ENCODE measurements at places on chromosomes 5 and 9.
A peak's percentile ranks its signal among the peaks of the same experiment; 100 is the strongest.

DNA sequence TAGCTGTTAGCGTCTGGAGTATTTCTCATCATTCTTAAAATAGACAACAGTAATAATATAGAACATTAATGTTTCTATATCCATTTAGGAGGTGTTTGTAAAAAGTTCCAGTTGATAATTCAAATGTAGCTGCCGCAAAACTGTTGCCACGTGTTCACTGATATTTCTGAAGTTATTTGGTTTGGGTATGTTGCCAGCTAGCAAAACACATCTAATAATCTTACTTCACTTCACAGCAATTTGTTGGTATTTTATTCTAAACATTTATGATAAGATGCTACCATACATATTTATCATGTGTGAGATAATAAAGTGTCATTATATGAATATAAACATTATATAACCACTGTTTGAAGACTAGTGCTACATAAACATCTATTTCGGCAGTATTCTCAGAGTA is 101.6 kb downstream of the CDH12 start:
- no peak for DNase-seq

- DNase-seq = no peak
Observed at GRCh38 chr5:120567921-120568320, 103.8 kb downstream of the PRR16 start.

DNA sequence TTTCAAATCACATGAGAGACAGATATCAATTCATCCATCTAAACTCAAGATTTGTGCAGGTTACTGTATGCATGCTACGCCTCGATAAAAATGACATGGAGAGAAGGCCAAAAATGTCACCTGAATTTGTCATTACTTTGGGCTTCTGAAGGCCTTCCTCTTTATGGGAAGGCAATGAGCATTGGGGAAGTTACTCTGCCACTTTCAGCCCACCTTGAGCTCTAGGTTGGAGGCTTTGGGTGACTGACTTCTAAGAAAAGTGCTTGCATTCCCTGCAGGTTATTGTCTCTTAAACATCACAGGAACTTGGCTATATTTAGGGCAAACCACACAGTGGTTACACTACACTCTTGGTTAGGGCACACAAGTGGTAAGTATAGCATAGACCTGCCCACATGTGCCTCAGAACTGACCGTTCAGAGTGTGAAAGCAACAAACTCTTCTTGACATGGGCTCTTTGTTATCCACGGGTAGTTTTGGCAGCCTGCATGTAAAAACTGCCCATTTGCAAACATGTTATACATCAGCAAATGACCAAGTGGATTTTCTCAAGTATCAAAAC is 169.5 kb downstream of the ZNF608 start:
- DNase-seq = no peak

DNA sequence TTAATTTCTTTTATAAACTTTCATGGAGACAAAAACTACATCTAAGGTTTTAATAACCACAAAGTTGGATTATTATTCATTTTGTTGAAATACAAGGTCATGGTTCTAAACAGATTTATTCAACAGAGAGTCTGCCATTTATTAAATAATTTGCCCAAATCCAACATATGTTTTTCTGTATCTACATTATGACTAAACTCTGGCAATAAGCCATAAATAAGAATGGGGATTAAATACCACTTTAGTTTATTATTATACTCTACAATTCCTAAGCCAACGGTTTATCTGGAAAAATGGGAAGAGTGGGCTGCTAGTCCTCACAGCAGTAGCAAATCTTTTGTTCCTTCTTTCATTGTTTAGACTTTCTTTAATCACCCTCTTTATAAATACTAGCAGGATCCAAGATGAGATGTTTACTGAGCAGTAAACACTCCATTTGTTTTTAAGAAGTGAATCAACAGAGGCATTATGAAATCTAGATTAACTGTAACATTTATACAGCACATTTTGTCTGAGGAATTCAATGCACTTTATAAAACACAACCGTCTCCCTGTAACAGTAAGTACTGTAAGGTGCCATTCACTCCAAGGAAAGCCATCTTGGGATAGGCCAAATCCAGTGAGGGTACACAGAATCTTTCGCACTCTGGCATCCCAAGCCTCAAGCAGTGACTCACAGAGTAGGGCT is 89.7 kb downstream of the DROSHA start:
- no peak for DNase-seq

- DNase-seq = peak; percentile 3
Observed at GRCh38 chr5:55037046-55037771, 13.2 kb downstream of the GZMK start.
